ENCODE measurements at places on chromosomes 12 and 14. TPM values are rescaled to one million over a fixed set of nuclear protein-coding genes. Genes with fewer than 3 reads are reported as not detected.

The FGD4 gene
- total RNA-seq = 7.7 TPM

The GPR84 gene
- total RNA-seq = not detected

The WNT1 gene
- total RNA-seq = not detected

The TTC9 gene
- total RNA-seq = 2.4 TPM

The GNB3 gene
- 8.7 TPM for total RNA-seq

The PROX2 gene
- total RNA-seq = not detected

The FSCB gene
- total RNA-seq = not detected

The CCDC184 gene
- 0.34 TPM for total RNA-seq

GRCh38 chr12:116955382-116956021 is 44.8 kb downstream of the FBXW8 start:
- H3K27me3 ChIP-seq = no peaks in the 10 kb centered on the region
- no peak overlapping the region for H3K27ac ChIP-seq
- DNase-seq = peak; percentile 45
- H3K4me3 ChIP-seq = no peak overlapping the region

DNA sequence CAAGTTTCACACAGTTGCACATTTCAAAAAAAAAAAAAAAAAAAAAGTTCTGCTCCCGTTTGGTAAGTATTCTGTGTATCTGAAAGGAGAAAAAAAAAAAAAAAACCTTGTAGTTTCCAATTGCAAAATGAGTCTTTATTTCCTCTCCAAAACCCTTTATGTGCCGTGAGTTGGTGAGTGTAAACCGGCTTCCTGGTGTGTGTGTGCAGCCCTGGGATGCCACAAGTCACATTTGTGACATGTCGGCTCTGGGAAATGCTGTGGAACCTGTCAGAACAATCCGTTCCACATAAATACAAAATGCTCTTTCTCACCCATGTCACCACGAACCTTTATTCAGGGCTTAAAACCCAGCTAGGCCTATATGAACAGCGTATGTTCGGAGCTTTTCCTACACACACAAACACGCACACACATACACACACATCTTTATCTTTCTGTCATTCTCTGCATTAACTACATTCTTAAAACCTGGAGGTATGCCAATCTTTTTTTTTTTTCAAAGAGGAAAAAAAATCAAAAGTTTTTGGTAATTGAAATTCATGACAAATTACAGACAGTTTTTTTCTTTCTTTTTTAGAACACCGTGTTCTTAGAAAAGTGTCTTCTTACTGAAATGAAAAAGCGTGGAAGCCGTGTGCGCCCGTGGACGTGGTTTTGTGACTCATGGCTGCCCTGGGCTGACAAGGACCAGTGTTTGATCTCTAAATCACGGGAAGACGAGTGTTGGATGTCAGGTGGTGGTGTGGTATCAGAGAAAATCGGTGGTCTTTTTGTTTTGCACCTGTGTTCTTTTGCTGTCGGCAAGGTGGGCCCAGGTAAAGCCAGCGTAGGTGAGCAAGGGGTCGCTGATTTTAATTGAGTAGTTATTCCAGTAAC is 612.0 kb downstream of the VRK1 start:
- H3K36me3 ChIP-seq = no peaks in the 10 kb centered on the region
- no peak overlapping the region for H3K27ac ChIP-seq
- DNase-seq = no peak
- H3K4me3 ChIP-seq = no peak overlapping the region

GRCh38 chr14:34021096-34021495 is 70.2 kb upstream of the EGLN3 start:
- no peaks in the 10 kb centered on the region for H3K36me3 ChIP-seq
- no peaks in the 10 kb centered on the region for H3K27me3 ChIP-seq
- DNase-seq = no peak
- no peaks in the 10 kb centered on the region for H3K4me1 ChIP-seq
- H3K4me3 ChIP-seq = no peak overlapping the region

DNA sequence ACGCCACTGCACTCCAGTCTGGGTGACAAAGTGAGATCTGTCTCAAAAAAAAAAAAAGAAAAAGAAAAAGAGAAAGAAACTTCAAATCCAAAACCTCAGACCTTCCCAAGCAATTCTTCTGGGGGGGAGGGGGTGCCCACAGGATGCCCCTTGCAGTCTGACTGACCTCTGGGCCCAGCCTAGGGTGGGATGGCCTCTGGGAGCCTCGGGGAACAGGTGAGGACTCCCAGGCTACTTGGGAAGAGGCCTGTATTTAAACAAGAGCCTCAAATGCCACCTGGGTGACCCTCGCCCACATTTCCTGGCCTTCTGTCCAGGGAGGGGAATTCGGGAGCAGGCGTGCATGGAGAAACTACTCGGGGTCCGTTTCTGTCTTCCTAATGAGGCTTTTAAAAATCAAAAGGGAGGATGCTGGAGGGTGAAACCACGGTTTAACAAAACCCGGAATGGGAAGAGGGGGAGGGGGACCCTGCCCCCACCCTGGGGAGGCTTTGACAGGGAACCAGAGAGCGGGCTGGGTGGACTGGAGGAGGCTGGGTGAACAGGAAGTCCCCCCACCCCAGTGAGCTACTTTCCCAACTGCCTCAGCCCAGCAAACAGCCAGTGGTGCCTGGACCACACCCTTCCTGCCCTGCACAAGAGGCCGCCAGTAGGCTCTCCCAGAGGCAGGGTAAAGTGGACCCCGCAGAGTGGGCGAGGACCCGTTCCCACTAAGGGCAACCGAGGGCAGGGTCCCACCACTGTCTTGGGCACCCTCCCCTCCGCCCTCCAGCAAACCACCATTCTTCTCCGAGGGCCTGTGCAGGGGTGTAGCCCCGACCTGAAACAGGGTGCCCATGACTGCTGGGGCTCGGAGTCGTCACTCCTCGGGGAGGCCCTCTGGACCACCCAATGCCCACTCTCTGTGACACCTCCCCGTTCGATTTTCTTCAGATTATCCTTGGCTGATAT is 1.5 kb upstream of the FBRSL1 start:
- peak overlapping the region; percentile 42 for H3K27ac ChIP-seq
- H3K4me3 ChIP-seq = no peak overlapping the region
- H3K4me1 ChIP-seq = peaks cover 36% of the 10 kb centered on the region
- H3K36me3 ChIP-seq = no peaks in the 10 kb centered on the region

DNA sequence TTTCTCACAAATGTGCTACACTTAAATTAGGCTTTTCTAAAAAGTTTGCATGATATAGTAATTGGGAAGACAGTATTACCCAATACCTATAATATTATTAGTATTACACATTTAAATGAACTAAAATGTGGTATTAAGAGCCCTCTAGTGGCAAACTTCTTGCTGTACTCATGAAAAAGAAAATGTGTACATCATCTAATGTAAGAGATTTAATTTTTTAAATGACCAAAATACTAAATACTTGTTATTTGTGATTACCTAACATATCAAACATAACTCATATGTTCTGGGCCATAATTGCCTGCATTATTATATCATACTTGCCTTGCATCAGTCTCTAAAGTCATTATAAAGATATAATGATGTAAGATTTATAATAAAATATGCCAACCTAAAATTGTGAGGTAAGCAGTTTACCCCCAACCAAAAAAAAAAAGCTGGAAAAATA is 64.2 kb downstream of the DNAI7 start:
- no peaks in the 10 kb centered on the region for H3K36me3 ChIP-seq
- no peak overlapping the region for H3K4me3 ChIP-seq
- peak; percentile 22 for DNase-seq
- H3K27me3 ChIP-seq = no peaks in the 10 kb centered on the region
- H3K27ac ChIP-seq = no peak overlapping the region
- H3K4me1 ChIP-seq = no peaks in the 10 kb centered on the region

- no peak overlapping the region for H3K27ac ChIP-seq
- H3K27me3 ChIP-seq = no peaks in the 10 kb centered on the region
- H3K4me3 ChIP-seq = no peak overlapping the region
- H3K4me1 ChIP-seq = no peaks in the 10 kb centered on the region
- no peak for DNase-seq
- no peaks in the 10 kb centered on the region for H3K36me3 ChIP-seq
Observed at GRCh38 chr12:14921218-14921617, 17.1 kb downstream of the ERP27 start.

GRCh38 chr14:23094666-23095195 is at the start of gene ACIN1:
Gene ACIN1 (minus strand): TSS chr14:23095136. CDS start chr14:23095112, 24 bp downstream.
- H3K27ac ChIP-seq = peak within 1 kb of the TSS; percentile 87
- peaks cover 37% of the 10 kb centered on the region for H3K36me3 ChIP-seq
- H3K4me3 ChIP-seq = peak within 1 kb of the TSS; percentile 90
- H3K27me3 ChIP-seq = no peaks in the 10 kb centered on the region
- peak; percentile 74 for DNase-seq

DNA sequence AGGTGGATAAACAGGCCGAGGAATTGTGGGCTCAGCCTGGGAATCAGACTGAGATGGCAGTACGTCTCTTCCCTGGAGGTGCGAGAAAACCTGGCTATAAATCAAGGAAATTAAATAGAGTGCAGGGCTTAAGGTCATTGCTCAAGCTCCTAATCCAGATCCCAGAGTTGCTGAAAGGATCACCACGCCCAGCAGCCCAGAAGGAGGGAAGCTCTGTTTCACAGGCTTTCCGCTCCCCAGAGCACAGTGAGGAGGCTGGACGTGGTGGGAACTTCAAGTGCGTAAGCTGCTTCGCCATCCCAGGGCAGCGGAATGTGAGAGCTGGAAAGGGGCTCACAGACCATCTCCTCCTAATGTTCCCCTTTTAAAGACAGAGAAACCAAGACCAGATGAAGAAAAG is 651.6 kb upstream of the TBX3 start:
- peaks cover 14% of the 10 kb centered on the region for H3K27me3 ChIP-seq
- no peak overlapping the region for H3K4me3 ChIP-seq
- H3K4me1 ChIP-seq = no peaks in the 10 kb centered on the region
- no peak overlapping the region for H3K27ac ChIP-seq

GRCh38 chr14:31222834-31223233 is 15.2 kb upstream of the HECTD1 start:
- H3K36me3 ChIP-seq = no peaks in the 10 kb centered on the region
- H3K27ac ChIP-seq = no peak overlapping the region

DNA sequence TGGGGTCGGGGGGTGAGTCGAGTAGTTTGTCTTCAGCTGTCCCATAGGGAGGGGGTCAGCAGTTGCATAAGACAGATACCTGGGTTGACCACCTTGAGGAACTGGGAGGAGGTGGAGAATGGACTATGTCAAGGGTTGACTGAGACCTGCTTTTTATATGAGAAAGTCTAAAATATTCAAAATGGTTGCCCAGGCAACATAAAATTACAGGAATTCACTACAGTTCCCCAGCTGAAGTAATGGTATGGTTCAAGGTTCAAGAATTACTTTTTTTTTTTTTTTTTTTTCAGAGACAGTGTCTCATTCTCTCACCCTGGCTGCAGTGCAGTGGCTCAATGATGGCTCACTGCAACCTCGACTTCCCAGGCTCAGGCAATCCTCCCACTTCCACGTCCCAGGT is 5.1 kb upstream of the TCHP start:
- DNase-seq = no peak
- H3K36me3 ChIP-seq = no peaks in the 10 kb centered on the region
- no peak overlapping the region for H3K27ac ChIP-seq
- H3K27me3 ChIP-seq = no peaks in the 10 kb centered on the region
- no peaks in the 10 kb centered on the region for H3K4me1 ChIP-seq

- H3K4me3 ChIP-seq = no peak overlapping the region
- no peaks in the 10 kb centered on the region for H3K4me1 ChIP-seq
- no peak for DNase-seq
- H3K36me3 ChIP-seq = no peaks in the 10 kb centered on the region
- no peaks in the 10 kb centered on the region for H3K27me3 ChIP-seq
- no peak overlapping the region for H3K27ac ChIP-seq
Observed at GRCh38 chr14:50631408-50631821, 36.7 kb downstream of the SAV1 start.

- H3K27me3 ChIP-seq = no peaks in the 10 kb centered on the region
- no peak for DNase-seq
- no peaks in the 10 kb centered on the region for H3K36me3 ChIP-seq
- H3K4me3 ChIP-seq = peak overlapping the region; percentile 40
- peaks cover 80% of the 10 kb centered on the region for H3K4me1 ChIP-seq
Observed at GRCh38 chr14:61561104-61561503, 134.2 kb upstream of the HIF1A start.

GRCh38 chr12:84336231-84336630 is 576.4 kb downstream of the SLC6A15 start:
- no peaks in the 10 kb centered on the region for H3K4me1 ChIP-seq
- H3K27ac ChIP-seq = no peak overlapping the region
- H3K4me3 ChIP-seq = no peak overlapping the region
- H3K27me3 ChIP-seq = no peaks in the 10 kb centered on the region
- DNase-seq = no peak

DNA sequence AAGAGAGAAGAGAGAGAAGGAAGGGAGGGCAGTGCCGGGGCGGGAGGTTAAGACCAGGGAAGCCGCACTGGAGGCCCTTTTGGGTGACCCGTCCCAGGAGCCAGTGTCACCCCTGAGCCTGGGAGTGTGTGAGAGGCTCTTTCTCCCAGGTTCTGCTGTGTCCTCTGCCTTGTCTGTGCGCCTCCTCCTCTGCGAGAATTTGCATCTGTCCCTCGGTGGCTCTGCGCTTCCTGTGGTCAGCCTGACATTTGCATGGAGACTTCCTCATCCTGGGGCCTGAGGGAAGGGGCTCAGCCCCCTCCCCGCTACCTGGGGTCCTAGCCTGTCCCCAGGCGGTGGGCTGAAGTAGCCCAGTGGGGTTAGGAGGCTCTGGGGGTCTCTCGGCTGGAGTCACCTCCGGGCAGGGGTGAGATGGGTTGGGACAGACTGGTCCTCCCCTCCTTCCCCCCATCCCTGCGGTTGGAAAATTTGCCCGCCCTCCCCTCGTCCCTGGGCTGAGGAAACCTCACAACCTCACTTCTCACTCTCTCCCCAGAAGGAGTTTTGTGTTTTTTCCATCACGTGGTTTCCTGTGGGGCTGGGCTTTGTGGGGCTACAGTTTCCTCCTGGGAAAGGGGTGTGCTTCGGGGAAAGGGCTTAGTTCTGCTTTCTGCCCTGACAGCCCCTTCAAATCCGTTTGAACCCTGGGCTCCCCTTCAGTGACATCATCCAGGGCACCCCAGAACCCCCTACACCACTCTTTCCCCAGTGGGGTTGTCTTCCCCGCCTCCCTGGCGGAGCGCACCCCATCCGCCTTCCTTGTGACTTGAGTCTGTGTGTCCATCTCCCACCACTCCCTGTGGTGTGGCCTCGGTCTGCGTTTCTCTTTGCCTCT is 2.5 kb downstream of the PTPN6 start:
- H3K36me3 ChIP-seq = no peaks in the 10 kb centered on the region
- H3K4me1 ChIP-seq = peaks cover 18% of the 10 kb centered on the region
- DNase-seq = no peak
- H3K4me3 ChIP-seq = no peak overlapping the region
- H3K27me3 ChIP-seq = no peaks in the 10 kb centered on the region
- no peak overlapping the region for H3K27ac ChIP-seq

DNA sequence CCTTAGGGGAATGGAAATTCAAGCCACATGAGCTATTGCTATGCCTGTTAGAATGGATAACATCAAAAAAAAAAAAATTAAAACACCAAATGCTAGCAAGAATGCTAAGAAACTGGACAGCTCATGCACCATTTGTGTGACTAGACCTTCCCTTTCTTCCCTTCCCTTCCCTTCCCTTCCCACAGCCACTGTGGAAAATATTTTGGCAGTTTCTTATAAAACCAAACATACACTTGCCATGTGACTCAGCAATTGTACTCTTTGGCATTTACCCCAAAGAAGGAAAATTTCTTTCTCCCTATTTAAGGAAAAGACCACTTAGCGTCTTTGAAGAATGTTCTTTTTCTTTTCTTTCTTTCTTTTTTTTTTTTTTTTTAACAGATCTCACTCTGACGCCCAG is 49.1 kb upstream of the FKBP4 start:
- H3K4me3 ChIP-seq = no peak overlapping the region
- DNase-seq = no peak
- H3K4me1 ChIP-seq = no peaks in the 10 kb centered on the region
- H3K27ac ChIP-seq = no peak overlapping the region

- peaks cover 10% of the 10 kb centered on the region for H3K36me3 ChIP-seq
- H3K4me3 ChIP-seq = peak overlapping the region; percentile 93
- H3K27me3 ChIP-seq = no peaks in the 10 kb centered on the region
- peak overlapping the region; percentile 92 for H3K27ac ChIP-seq
- no peak for DNase-seq
Observed at GRCh38 chr12:120496413-120497340, 764 bp downstream of the DYNLL1 start.
